ENCODE measurements at places on chromosomes 2 and 18.

DNA sequence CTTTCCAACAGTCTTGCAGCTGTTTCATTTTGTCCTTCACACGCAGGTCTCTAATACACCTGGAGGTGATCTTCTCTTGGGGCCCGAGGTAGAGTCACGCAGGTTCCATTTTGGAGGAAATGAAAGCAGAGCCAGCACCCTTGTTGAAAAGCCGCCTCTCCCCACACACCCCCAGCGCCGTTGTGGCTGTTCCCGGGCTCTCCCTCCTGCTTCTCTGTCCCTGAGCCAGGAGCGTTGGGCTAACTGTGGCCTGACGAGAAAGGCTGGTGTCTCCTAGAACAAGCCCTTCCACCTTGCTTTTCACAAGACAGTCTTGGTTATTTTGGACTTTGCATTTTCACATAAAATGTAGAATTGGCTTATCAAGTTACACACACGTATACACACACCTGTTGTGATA is 16.3 kb downstream of the SNED1 start:
- no peak for DNase-seq

DNA sequence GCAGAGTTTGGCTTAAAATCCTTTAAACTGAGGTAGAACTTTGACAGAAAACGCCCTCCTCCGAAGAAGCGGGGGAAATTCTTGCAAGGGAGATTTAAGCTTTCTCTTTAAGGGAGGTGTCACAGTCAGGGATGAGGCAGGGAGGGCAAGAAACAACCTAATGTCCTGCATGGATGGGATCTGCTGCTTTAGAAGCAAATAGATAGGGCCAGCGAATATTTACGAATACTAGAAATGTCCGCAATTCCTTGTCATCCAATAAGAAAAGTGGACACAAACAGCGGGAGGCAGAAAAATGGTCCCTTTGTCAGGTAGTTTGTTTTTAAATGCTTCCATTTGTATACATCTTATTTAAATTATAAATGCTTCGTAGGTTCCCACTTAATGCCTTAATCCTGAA is 12.0 kb downstream of the MEIS1 start:
- no peak for DNase-seq

DNA sequence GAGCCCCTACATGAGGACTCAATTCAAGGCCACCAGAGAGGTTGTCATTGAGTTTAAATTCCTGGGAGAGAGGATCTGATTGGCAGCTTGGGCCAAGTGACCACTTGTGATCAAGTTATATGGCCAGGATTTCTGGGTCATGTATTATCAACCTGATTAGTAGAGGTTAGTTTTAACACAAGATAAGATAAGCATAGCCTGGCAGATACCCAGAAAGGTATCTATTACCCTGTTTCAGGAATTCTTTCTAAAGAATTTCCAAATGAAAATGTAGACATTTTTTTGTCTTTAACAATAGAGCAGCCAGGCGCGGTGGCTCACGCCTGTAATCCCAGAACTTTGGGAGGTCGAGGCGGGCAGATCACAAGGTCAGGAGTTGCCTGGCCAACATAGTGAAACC is 50.5 kb downstream of the BABAM2 start:
- DNase-seq: no peak

- DNase-seq: no peak
These were observed 216.8 kb upstream of the CNTNAP5 start for GRCh38 chr2:123808243-123808642.

DNA sequence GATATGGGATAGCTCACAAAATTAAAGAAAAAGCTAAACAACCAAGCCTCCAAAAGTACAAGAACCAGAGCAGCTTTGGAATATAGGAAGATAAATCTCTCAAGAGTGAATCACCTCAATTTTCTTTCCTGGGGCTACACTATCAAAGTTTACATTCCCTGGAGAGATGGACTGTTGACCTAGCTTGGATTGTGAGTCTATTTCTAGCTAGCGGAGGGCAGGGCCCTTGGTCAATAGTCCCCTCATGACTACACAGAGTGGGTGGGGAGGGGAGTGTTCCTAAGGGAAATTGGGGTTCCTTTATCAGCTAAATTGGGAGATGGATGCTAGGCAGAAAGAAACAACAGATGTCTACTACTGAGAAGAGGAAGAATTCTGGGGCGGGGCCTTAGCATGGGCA is 29.9 kb upstream of the EIF2AK3 start:
- DNase-seq: no peak

GRCh38 chr2:67388680-67389079 is 8.5 kb upstream of the ETAA1 start:
- DNase-seq: no peak

DNA sequence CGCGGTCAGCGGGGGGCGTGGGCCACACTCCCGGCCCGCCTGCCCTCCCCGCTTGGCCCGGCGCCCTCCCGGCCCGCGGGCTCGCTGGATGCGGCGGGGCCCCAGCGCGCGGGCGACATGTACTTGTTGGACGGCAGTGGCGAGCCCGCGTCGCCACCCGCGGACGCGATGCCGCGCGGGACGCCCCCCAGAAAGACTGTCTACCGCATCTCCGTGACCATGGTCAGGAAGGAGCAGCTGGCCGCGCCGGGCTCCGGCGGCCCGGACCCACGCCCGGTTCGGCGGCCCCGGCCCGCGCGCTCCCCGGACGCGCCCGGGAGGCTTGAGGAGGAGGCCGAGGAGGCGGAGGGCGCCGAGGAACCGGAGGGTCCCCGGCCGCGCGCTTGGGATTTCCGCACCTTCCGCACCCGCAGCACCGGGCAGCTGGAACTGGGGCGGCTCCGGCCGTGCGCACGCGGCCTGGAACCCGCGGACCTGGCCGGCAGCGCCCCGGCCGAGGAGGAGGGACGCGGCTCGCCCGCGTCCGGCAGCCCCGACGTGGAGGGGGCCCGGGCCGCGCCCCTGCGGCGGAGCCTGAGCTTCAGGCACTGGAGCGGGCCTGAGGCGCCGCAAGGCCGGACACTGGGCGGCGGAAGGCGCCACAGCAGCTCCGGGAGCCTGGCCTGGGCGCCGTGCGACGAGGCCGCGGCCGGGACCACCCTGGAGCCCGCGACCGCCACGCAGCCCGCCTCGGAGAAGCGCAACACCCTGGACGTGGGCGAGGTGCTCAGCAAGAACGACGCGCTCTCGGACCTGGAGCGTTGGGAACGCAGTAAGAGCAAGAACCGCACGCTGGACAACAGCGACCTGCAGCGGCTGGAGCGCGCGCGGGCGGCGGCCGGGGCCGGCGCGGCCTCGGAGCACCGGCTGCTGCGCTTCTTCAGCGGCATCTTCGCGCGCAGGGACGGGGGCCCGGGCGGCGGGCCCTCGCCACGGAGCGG is 176.4 kb downstream of the AGAP1 start:
- no peak for DNase-seq

GRCh38 chr2:238461051-238461450 is 34.3 kb downstream of the ASB1 start:
- no peak for DNase-seq

- no peak for DNase-seq
These were observed 45.0 kb downstream of the EEF1B2 start for GRCh38 chr2:206204710-206205109.

GRCh38 chr2:217617616-217618022 is 385.2 kb downstream of the TNS1 start:
- no peak for DNase-seq

DNA sequence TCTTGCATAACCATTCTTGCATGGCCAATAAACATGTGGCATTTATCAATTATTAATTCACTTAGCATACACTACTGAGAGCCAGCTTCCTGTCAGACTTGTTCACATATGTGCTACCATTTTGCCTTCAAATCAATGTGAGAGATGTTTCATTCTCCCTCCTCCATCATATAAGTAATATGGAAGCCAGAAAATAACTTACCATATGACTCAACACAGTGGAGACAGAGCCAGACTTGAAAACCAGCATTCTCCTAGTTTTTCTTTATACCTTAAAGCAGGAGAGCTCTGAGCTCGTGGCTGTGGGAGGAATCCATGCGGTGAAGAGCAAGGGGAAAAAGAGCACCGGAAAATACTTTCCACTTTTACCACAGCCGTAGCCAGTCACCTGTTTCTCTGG is 215.0 kb upstream of the LRATD1 start:
- DNase-seq: no peak

DNA sequence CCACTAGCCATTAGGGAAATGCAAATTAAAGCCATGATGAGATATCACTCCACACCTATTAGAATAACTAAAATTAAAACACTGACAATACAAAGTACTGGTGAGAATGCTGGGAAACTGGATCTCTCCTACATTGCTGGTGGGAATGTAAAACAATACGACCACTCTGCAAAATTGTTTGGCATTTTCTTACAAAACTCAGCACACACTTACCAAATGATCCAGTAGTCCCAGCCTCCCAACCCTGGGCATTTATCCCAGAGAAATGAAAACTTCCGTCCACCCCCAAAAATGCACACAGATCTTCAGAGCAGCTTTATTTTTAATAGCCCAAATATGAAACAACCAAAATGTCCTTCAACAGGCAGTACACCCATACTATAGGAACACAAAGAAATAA is 8.9 kb upstream of the TMSB10 start:
- no peak for DNase-seq

DNA sequence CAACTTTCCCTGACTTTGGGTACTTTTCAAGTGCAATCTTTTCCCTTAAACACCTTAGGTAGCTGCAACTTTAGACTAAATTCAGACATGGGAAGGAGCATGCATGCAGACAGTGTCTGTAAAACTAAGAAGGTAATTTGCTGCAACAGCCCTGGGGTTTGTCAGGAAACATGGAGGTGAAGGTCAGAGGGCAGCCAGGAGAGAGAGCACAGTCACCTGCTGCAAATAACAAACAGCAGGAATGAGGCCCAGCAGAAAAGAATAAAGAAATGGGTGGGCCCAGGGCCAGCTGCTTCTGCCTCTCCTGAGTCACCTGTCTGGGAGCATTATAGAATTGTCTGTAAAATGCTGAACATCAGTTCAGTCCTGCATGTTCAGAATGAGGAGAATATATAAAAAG is 35.2 kb downstream of the MTHFD2 start:
- DNase-seq: no peak

- no peak for DNase-seq
These were observed 4.0 kb upstream of the RNF152 start for GRCh38 chr18:61896757-61897156.

DNA sequence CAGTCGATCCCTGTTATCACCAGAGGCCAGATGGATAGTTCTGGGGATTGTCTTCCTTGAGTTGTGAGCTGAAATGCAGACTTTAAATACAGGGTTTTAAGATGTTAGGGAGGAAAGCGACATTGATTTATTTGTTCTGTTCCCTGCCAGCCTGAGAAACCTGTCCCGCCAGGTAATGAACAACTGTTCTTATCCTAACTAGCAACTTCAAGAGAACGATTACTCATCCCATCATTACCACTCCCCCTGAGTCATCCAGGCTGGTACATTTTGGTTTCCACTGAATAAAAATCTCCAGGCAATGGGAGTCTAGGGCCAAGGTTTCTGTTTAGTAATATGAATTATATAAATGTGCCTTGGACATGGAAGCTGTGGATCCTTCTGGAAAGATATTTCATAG is 131.2 kb downstream of the LYPD6B start:
- no peak for DNase-seq

- DNase-seq: no peak
These were observed 570.5 kb downstream of the TDRD15 start for GRCh38 chr2:21694079-21694878.

DNA sequence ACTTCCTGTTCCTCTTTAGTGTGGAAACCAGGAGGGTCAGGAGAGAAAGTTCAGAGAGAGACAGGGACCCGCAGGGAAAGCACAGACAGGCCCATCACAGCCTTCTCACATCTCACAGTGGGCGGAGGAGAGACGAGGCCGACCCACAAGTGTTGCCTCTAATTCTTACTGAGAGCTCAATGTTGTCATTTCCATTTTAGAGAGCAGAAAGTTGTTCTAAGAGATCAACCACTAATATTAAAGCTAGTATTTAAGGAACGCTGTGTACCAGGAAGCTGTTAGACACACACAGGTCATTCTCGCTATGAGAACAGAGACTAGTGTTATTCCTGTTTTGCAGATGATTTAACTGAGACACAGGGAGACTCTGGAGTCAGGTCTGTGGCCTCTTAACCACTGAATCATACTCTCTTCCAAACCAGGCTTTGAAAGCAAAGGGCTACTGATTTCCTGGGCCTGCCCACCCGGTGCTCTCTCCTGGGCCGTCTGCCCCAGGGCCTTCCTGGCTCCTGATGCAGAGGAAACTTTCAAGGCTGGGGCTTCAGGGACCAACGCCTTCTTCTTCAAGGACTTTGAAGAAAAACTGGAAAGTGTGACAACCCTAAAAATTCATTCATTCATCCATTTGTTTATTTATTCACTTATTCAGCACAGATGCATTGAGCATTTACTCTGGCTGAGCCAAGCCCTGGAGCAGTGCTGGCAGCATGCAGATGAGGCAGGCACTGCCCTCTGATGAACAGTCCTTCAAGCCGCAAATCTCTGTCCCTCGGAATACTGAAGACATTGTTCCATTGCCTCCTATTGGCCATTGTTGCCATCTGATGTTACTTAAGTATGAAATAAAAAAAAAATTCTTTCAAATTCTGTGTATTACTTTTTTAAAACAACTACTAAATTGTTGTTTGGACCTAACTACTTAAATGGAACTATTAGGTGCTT is 37.2 kb upstream of the BIN1 start:
- no peak for DNase-seq

- no peak for DNase-seq
These were observed 99.2 kb downstream of the DYNAP start for GRCh38 chr18:54690198-54690597.

GRCh38 chr2:26245231-26245732 is 543 bp downstream of the HADHB start:
- peak; percentile 28 for DNase-seq

GRCh38 chr2:68124321-68124720 is 33.4 kb upstream of the PNO1 start:
- DNase-seq: no peak

DNA sequence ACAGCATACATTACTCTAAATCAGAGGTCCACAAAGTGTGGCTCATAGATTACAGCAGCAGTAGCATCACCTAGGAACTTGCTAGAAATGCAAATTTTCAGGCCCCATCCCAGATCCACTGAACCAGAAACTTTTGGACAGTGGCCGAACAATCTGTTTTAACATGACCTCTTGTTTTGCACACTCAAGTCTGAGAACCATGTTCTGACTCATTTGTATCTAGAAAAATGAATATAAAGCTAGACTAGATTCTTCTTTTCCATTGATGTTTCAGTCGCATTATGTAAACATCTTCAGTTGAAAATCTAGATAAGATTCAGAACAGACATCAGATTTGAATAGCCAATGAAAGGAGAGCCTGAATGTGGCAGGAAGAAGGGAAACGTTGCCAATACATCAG is 608.8 kb downstream of the LRP1B start:
- no peak for DNase-seq

DNA sequence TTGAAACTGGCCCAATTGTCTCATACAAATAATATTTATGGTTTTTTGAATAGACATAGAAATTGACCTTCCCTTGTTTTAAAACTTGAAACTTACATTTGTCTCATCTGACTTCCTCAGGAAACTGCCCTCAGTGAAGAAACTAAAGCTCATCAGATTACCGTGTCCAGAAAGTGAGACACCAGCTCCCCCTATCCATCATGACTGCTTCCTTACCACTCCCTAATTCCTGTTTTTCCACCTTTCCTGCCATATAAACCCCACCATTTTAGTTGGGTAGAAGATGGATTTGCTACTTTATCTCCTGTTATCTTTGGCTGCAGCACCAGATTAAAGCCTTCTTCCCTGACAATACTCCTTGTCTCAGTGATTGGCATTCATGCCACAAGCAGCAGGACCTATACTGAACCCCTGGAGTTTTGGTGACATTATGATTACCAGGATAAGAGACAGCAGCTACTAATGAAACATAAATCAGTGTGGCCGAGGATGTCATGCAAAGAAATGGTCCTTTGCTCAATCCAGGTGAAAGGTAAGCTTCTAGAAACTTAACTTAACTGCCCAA is 1627.6 kb upstream of the ZEB2 start:
- DNase-seq: no peak

GRCh38 chr18:54815086-54815485 is 13.2 kb upstream of the RAB27B start:
- no peak for DNase-seq

Measured in effector CD4-positive, alpha-beta T cell (primary cell).